ENCODE measurements at places on chromosomes 2 and 18. TPM values are rescaled to one million over a fixed set of nuclear protein-coding genes. Genes with fewer than 3 reads are reported as not detected.

The SNRNP27 gene
- total RNA-seq = 58.3 TPM

The MYO7B gene
- 2.0 TPM for total RNA-seq

The FBLN7 gene
- 4.5 TPM for total RNA-seq

The TMEM200C gene
- total RNA-seq = 0.15 TPM

The ARMC9 gene
- total RNA-seq = 50.7 TPM

The SOCS6 gene
- 22.8 TPM for total RNA-seq

The ZSWIM2 gene
- total RNA-seq = not detected

The ARHGAP25 gene
- 21.1 TPM for total RNA-seq

The VWC2L gene
- not detected for total RNA-seq

The EVA1A gene
- 1.7 TPM for total RNA-seq

The FAM98A gene
- total RNA-seq = 57.2 TPM

The CROCC2 gene
- 0.45 TPM for total RNA-seq

The RESP18 gene
- total RNA-seq = not detected

The SMYD1 gene
- total RNA-seq = not detected

The SPC25 gene
- 0.93 TPM for total RNA-seq

The SIX2 gene
- 6.0 TPM for total RNA-seq

The ZNF532 gene
- 194 TPM for total RNA-seq

The PROKR1 gene
- not detected for total RNA-seq

The CDH20 gene
- not detected for total RNA-seq

The CCNYL1 gene
- total RNA-seq = 37.1 TPM

The CD302 gene
- total RNA-seq = 65.6 TPM

The TUBA3E gene
- not detected for total RNA-seq

The SERPINB4 gene
- total RNA-seq = not detected

The REL gene
- total RNA-seq = 16.0 TPM

The REG3G gene
- 0.96 TPM for total RNA-seq

The IL36B gene
- total RNA-seq = not detected

The CRYGC gene
- not detected for total RNA-seq

The HOXD12 gene
- total RNA-seq = not detected

The MC4R gene
- total RNA-seq = not detected

The FABP1 gene
- total RNA-seq = not detected

The KLHL30 gene
- total RNA-seq = 8.8 TPM

The RNF152 gene
- 24.9 TPM for total RNA-seq

The SLC30A3 gene
- total RNA-seq = 0.78 TPM

The ACADL gene
- total RNA-seq = 50.3 TPM

The REEP1 gene
- 12.3 TPM for total RNA-seq

The COLEC11 gene
- total RNA-seq = 1.4 TPM

The KCNJ3 gene
- total RNA-seq = 5.1 TPM

The GNAL gene
- total RNA-seq = 15.5 TPM

The POTEI gene
- 0.06 TPM for total RNA-seq

The MRPL44 gene
- 11.6 TPM for total RNA-seq

The PPP1R1C gene
- total RNA-seq = 1.6 TPM

The HOXD3 gene
- total RNA-seq = 13.4 TPM

The LGALSL gene
- total RNA-seq = 26.8 TPM

The DTNA gene
- 47.6 TPM for total RNA-seq

The TSGA10 gene
- total RNA-seq = 9.4 TPM

The GCKR gene
- 0.69 TPM for total RNA-seq

The ERMN gene
- total RNA-seq = 0.36 TPM

The GCG gene
- not detected for total RNA-seq

The FHL2 gene
- 60.4 TPM for total RNA-seq

The LONRF2 gene
- total RNA-seq = 10.9 TPM

The RGPD3 gene
- total RNA-seq = not detected

The TEX44 gene
- total RNA-seq = not detected

The GALR1 gene
- 0.24 TPM for total RNA-seq

The ATP6V1B1 gene
- total RNA-seq = 1.8 TPM

The KIAA2012 gene
- not detected for total RNA-seq

The ATG9A gene
- 33.9 TPM for total RNA-seq

The TNS1 gene
- 1,949 TPM for total RNA-seq

Measured in aorta (tissue), 5 donors.